ENCODE measurements at places on chromosomes 5 and 9.

- DNase-seq: peak; percentile 42
Observed at GRCh38 chr9:34995670-34996060, 6.1 kb downstream of the DNAJB5 start.

- DNase-seq: no peak
Observed at GRCh38 chr9:121296213-121297127, 28.5 kb downstream of the GSN start.

GRCh38 chr9:110131499-110131898, 76.5 kb downstream of the C9orf152 start:
- DNase-seq: no peak

GRCh38 chr5:68134033-68134668, 81.4 kb upstream of the PIK3R1 start:
- no peak for DNase-seq

GRCh38 chr5:7606840-7607465, 211.0 kb downstream of the ADCY2 start:
- DNase-seq: no peak

- DNase-seq: no peak
Observed at GRCh38 chr9:113987526-113987925, 90.6 kb downstream of the AMBP start.

DNA sequence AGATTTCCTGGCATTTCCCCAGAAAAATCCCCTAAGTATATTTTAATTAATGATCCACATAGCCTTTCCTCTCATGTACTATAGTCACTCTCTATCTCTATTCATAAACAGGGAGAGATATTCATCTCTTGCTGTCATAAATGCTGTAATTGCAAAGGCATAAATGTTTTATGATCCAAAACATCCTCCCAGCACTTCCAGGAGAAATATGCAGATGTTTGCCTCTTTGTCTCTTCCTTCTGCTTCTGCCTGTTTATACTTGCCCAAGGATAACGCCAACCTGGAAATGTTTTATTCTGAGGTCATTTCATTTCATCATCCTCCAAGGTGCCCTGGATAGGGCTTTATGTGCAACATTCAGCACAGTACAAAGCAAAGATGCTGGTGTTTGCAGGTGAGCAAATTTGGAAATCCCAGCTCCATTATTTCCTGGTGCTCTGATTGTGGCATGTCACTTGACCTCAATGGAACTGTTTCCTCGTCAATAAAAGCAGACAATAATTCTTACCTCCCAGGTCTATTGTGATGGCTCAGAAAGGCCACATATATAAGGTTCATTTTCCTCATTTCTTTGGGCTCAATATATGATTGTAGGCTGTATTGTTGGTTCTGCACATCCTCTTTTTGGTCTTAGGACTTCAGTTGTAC, 6.9 kb downstream of the TNFSF15 start:
- no peak for DNase-seq

DNA sequence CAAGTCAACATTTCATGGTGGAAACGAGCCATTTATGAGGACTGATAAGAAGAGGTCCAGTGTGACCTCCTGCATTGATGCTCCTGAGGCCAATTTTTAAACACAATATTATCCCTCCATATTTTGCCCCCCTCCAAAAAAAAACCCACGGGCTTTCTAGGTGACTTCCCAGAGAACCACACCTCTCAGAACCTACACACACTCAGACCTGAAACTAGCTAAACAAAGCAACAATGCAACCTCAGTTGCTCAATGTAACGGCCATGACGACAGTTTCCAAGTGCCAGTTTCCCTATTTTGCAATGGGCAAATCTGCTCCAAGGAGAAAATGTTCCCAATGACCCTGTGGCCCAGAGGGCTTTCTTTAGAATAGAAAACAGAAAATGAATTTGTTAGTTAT, 3.5 kb downstream of the NRG2 start:
- no peak for DNase-seq

- DNase-seq: no peak
Observed at GRCh38 chr5:81901586-81901985, 70.2 kb upstream of the ATG10 start.

GRCh38 chr5:172548311-172548731, 92.7 kb upstream of the NEURL1B start:
- no peak for DNase-seq

GRCh38 chr9:34996905-34997279, 7.3 kb downstream of the DNAJB5 start:
- no peak for DNase-seq

DNA sequence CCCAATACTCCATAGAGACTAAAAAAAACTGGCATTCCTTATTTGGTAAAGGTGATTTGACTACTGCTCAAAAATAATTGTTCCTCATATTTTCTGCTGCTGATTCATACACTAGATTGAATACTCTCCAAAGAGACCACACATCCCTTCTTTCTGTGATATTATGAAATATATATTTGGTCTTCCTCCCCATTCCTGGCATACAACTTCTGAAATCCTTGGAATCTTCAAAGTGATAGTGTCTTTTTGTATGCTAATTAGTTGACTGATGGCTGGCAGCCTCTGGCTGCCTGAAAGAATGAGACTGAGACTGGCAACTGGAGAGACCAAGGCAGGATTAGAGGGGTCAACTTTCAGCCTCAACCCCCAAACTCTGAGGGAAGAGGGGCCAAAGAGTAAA, 348.0 kb upstream of the RFX3 start:
- no peak for DNase-seq

- no peak for DNase-seq
Observed at GRCh38 chr5:123448017-123448617, 24.9 kb upstream of the CEP120 start.

DNA sequence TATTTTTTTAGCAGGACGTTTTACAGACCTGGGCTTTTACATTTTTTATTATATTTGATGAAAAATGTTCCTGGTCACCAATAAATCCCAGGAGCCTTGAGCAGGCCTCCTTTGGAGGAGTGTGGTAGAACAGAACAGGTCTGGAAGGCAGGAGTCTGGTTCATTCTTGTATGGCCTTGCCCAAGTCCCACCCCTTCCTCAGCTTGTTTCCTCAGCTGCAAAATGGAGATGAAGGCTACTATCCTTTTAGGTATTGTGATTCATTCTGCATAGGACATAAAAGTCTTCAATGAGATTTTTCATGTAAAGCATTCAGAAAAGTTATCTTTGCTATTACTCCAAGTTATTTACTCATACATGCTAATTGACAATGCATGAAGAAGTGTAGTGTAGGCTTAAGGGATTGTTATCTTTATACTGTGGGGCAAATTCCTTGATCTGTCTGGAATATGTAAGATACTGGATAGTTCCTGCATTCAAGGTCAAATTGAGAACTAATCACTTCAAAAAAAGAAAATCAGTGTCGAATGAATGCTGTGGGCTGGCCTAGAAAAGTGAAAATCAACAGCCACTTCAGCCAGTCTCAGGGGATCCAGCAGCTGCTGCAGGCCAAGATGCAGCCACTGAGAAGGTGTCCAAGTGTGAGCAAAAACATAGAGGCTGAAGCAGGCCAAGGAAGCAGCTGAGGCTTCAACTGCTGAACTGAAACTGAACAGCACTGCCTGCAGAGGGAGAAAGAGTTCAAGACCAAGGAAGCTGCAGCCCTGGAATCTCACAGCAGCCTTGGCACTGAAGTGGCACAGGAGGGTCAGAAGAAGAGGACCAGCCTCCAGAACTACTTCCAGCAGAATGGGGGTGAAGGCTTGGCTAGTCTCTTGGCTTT, 15.5 kb upstream of the SLC36A3 start:
- no peak for DNase-seq

Data from K562 (cell line).